Stimulated activated CD8-positive, alpha-beta memory T cell treated with anti-CD3 and anti-CD28 coated beads, Interleukin-4, amount 100 ng/mL, for 24 hours (primary cell): ENCODE measurements at places on chromosomes 3 and 15.

GRCh38 chr3:152998591-152998990 lies 163.4 kb upstream of the RAP2B start:
- DNase-seq, result no peak

GRCh38 chr3:44576613-44577012 lies 8.2 kb upstream of the ZNF660 start:
- DNase-seq, result no peak

DNA sequence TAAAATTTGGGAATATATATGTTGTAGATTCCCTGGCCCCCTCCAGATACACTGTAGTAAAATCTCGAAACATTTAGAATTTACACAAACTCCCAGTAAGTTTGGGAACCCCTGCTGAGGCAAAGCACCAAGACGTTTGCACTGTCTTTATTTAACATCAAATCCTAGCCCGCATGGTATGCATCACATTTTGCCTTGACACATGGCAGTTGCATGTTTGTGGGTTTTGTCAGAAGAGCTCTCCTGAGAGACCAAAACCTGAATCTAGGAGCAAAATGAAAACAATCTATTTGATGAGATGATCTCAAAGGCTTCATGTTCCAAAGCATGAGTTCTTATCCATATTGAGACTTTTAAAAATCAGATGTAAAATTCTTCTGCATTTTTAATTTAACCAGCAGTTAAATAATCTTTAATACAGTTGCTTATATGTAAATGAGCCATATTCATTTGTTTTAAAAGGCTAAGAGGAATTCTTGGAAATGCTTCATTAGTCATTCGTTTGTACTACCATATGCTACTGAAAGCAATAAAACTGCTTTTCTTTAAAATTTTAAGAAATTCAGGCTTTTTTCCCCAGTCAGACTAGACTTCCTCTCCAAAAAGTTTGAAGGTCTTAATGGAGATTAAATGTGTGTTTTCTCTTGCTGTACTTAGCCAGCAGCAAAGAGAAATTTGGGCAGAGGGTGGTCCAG lies 105.2 kb upstream of the BOC start:
- DNase-seq, result no peak

DNA sequence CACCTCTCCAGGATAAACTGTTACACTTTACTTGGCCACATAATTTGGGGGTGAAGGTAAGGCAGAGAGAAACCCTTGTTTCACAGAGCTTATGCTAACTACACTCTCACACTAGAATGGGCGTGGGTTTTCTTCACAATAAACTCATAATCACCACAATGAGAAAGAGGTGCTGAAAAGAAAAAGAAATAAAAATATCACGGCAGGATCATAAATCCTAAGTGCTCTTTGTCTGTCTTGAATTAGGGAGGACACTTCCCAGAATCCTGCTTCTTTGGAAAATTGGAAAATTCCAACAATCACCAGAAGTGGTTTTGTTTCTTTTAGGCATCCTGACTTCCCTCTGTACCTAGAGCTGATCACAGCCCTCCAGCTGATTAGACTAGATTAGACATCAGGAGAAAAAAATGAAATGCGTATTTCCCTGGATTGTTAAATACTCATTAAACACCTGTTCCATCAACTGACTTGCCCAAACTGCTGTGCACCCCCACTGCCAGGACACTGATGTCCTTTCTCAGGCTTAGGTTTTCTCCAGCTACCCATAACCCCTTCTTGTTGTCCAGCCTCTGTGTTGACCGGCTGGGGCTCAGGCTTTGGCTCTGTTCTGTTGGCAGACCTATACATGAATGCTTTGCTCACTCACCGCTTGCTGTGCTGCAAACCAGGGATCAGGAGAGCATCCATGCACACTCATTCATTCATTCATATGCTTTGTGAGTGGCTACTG lies 41.6 kb upstream of the ACKR4 start:
- DNase-seq, result no peak

DNA sequence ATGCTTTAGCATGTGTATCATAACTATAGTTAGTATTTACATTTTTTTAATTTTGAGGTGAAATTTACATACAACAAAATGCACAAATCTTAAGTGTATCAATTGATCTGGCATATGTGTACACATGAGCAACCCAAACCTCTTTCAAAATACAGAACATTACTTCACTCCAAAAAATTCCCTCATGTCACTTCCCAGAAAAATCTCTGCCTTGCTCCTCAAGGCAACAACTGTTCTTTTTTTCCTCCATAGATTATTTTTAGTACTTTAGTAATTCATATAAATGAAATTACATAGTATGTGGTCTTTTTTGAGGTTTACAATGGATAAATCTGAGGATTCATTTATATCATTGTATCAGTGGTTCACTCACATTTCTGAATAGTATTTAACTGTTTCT lies 84.9 kb downstream of the TRIM42 start:
- no peak for DNase-seq

GRCh38 chr3:20130106-20130505 lies 55.9 kb downstream of the SGO1 start:
- no peak for DNase-seq

- no peak for DNase-seq
Measured at GRCh38 chr15:100083572-100083971, 258.2 kb downstream of the ADAMTS17 start.

DNA sequence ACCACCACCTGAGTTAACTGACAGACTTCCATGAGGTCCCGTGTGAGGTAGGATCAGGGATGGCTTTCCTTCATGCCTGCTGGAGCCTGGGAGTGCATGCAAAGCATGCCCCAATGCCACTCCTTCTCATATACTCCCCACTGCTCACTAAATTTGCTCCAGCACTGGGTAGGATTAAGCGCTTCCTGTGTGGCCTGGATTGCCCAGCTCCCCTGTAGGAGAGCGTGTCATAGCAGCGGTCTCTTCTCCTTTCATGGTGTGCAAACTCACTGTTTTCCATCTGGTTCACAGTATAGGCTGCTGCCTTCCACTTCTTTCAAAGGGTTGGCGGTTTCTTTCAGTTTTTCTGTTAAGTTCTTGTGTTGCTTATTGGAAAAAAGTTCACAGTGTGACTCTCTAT lies 34.1 kb upstream of the ABI3BP start:
- DNase-seq, result no peak

GRCh38 chr15:43067717-43068461 lies 37.9 kb downstream of the UBR1 start:
- no peak for DNase-seq

GRCh38 chr3:46553154-46553553 lies 12.9 kb downstream of the LRRC2 start:
- no peak for DNase-seq

DNA sequence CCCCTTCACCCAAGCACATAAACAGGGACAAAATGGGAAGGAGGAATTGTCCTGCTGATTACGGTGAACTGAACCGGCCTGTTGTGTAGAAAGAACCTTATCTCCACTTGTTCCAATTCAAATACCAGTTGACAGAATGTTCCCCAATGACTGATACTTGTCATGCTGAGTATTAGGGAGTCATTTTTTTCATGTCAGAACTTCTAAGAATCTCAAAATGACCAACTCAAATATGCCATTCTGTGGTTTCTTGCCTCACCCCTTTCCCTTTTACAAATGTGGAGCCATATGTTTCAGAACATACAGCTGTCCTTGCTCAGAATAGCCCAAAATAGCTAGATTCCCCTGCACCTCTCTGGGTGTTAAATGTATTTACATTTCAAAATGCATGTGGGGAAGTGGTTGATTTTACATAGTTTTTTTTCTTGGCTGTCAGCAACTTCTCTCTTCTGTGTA lies 405.9 kb upstream of the TBL1XR1 start:
- DNase-seq, result no peak

DNA sequence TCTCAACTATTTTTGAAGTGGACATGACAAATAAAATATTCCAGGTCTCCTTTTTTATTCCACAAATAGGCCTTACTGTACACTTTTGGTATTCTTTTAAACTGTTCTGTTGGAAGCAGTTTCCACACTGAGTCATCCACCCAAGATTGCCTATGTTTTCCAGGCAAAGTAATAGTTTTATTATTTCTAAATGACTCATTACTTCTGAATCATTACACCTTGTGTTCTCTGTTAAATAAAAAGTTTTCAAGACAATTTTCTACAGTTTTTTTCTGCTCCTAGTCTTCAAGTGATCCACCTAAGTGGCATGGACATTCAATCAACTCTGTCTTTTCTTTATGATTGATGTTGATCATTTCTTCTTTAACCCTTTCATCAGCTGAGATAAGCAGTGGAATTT lies 26.5 kb downstream of the PPP2R3A start:
- no peak for DNase-seq

GRCh38 chr3:3110299-3110630 lies at the start of gene IL5RA:
TSS of gene IL5RA (minus strand) at chr3:3110374. CDS start at chr3:3104984, 5,390 bp downstream.
- DNase-seq, result no peak

- DNase-seq, result no peak
Measured at GRCh38 chr3:150255413-150255812, 152.7 kb upstream of the TSC22D2 start.

DNA sequence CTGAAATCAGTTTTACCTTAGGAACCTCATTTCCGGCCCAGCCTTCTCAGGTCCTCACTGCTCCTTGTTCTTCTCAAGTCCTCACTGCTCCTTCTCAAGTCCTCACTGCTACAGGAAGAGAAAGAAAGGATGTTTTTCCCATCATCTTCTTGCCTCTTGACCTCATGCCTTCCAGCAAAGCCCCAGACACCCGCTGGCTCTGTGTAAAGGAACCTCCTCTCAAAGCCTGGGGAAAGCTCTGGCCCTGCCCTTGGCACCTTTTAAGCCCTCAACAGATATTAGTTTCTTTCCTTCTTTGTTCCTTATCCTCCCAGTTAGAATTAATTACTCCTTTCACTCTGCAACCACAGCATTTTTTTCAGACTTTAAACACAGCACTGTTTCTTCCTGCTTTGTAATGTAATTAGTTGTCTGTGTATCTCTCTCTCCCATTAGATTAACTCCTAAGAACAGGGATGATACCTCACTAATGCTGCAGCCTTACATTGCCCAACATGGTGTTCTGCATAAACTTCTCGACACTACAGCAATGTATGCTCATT lies 4.0 kb upstream of the WDR49 start:
- DNase-seq, result no peak

- no peak for DNase-seq
Measured at GRCh38 chr3:41792806-41793205, 169.1 kb downstream of the ULK4 start.

- DNase-seq, result no peak
Measured at GRCh38 chr3:10145685-10146084, 4.1 kb downstream of the VHL start.

GRCh38 chr3:45319996-45320305 lies 68.4 kb upstream of the LARS2 start:
- no peak for DNase-seq

DNA sequence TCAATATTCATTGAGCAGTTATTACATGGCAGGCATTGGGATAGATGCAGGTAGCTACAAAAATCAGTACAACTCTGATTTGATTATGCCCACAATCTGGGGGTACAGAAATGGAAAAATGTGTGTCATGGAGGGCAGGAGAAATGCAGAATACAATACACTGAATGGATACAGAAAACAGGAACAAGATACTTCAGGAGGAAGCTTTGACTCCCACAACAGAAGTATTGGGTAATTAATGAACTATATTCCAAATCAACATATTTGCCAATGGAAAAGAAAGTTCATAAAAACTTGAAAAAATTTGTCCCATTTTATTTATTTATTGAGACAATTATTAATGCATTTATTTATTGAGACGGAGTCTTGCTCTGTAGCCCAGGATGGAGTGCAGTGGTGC lies 207.0 kb downstream of the SUCLG2 start:
- no peak for DNase-seq

DNA sequence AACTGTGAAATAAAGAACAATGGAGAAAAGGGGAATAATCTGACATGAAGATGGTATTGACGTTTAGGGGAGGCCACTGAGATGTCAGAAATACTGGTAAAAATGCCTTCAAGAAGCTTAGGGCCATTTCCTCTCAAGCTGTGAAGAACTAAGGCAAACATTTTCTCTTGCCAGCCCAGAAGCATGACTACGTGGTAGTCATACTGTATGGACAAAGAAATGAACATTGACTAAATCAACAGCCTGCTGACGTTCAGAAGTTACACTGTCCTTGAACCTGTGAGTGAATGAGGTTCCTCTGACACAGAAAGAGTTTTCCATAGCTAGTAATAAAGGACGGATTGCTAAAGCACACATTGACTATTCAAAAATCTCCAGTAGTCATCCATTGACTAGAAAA lies 121.0 kb downstream of the P3H2 start:
- DNase-seq, result no peak

- no peak for DNase-seq
Measured at GRCh38 chr3:190594171-190594570, 80.3 kb downstream of the IL1RAP start.

GRCh38 chr3:148062590-148062989 lies 635.1 kb upstream of the AGTR1 start:
- no peak for DNase-seq

- no peak for DNase-seq
Measured at GRCh38 chr3:196138482-196139254, 56.8 kb upstream of the TFRC start.

DNA sequence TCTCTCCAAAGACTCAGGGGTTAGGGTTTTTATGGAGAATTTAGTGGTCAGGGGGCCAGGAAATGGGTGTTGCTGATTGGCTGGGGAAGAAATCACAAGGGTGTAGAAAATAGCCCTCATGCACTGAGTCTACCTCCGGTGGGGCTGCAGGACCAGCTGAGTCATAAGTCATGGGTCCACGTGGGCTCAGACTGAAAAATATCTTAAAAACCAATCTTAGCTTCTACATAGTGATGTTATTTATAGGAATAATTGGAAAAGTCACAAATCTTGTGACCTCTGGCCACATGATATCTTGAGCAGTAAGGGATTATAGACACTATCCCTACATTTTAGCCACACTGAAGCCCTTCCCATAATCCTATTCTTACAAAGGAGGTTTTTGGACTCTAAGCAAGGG lies 224.0 kb downstream of the DPH6 start:
- DNase-seq, result no peak

- DNase-seq, result no peak
Measured at GRCh38 chr3:194272861-194273742, 78.0 kb downstream of the CPN2 start.

DNA sequence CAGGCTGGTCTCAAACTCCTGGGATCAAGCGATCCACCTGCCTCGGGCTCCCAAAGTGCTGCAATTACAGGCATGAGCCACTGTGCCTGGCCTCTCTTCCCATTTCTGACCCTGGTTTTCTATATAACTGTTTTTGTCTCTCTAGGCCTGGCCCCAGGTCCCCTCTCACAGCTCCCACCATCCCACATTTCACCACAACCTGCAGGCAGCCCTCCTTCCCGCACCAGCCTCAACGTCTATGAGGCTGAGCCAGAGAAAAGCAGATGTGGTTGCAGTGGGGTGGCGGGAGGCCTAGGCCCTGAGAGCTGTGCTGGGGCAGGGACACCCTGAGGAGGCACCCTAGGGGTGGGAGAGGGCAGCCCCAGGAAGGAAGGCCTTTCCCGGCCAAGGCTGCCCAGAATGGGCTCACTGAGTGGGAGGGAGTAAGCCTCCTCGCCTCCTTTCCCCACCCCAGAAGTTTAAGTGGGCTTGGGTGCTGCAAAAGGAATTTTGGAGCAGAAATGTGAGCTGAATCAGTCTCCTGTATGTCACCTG lies 99.7 kb downstream of the LSM3 start:
- DNase-seq, result no peak

- no peak for DNase-seq
Measured at GRCh38 chr15:89002830-89003229, 85.4 kb upstream of the ABHD2 start.
